Sigmoid colon (tissue), 7 donors: ENCODE measurements at places on chromosomes 16 and 17. TPM values are rescaled to one million over a fixed set of nuclear protein-coding genes. Genes with fewer than 3 reads are reported as not detected.

DNA sequence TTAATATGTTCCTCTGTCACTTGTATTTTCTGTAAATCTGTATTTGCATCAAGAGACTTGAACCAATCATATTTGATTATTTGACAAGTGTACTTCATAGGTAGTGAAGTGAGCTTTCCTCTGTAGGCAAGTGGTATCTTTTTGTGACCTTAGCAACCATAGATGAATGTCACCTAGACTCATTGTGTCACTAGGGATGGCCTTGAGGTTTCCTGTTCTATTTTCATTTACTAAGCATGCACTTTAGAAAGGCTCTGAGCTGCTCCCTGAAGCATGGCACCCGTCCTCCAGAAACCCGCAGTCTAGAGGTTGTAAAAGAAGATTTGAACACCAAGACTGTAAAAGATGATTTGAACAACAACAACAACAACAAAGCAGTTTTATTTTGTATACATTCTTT lies 151.7 kb downstream of the PRKCB start:
- DNase-seq, result no peak

Gene CCDC40
- not detected for polyA plus RNA-seq

DNA sequence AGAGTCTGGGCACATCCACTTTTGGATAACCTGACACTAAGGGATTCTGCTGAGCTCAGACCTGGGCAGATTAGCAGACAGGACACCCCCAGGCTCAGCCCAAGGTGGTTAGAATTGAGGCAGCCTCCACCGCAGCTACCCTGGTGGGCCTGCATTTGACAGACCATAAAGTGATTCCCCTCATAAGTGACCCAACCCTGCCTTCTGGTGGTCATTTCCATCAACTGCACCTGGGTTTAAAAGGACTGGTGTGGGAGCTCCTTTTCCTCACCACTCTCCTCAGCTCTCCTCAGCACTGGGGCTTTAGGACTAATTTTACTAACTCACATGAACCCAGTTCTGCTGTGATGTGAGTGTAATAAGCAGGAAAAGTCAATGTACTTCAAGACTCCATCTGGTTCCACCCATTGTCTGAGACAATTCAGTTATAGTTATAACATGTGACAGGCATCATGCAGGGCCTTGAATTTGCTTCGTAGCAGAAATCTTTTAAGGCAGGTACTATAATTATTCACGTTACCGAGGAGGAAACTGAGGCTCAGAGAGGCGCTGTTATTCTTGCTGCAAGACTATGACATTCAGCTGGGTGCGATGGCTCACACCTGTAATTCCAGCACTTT lies 42.5 kb downstream of the MYH3 start:
- no peak for DNase-seq

Gene CYBC1
- 32.1 TPM for polyA plus RNA-seq

Gene RAMP2
- polyA plus RNA-seq, result 16.7 TPM

Gene FBXO31
- polyA plus RNA-seq, result 15.0 TPM

Gene PRR29
- polyA plus RNA-seq, result 0.60 TPM

Gene OR1F1
- polyA plus RNA-seq, result not detected

Gene ZACN
- polyA plus RNA-seq, result 1.2 TPM

Gene TMEM97
- polyA plus RNA-seq, result 3.6 TPM

Gene EIF1
- 384 TPM for polyA plus RNA-seq
